ENCODE measurements at places on chromosomes 3 and 15.

DNA sequence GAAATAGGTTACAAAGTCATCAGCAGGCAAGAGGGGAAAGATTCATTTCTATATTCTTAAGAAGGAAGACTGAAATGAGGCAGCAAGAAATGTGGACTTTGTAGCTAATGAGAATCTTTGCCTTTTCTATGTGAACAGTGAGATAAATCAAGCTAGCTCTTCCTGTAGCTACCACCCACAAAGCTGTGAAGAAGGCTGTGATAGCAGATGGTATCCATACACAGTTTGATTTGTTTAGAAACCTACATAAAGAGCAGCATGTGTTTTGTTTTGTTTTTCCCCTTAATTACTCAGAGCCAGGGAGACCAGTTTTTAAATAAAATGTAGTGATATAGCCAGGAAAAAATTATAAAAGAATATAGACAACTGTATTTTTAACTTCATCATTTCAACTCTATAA, 45.5 kb downstream of the TEX9 start:
- no peak for DNase-seq

DNA sequence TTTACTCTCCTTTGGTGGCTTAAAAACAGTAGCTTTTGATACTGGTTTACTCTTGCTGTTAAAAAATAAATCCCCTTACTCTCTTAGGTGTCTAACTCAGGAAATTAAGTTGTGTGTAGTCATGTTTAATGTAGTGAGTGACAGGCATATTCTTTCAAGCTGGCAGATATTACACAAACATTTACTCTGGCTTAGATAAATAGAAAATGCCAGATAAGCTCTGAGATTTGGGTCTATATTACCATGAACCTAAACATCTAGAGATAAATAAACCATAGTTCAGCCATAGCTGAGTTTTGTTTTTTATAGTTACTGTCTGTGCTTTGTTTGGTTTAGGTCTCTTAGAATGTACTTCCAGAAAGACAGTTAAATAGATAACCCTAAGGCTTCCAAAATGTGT, 2.4 kb downstream of the SEMA6D start:
- DNase-seq = no peak

DNA sequence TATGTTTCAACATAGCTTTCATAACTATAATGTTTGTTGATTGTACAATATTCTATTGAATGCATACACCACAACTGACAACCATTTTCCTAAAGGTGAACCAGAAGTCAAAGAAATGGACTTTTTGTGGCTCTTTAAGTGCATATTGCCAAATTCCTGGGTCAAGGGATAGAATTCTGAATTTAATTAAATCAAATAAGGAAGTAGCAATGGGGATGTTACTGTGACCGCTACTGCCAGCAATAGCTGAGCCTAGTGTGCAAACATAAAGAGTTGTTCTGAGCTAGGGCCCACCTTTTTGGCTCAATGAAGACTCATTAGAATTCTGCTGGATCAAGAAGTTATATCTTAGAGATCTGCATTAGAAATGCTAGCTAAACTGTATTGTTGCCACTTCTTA, 17.3 kb upstream of the KBTBD8 start:
- no peak for DNase-seq

GRCh38 chr3:50293079-50293801, 1.0 kb upstream of the IFRD2 start:
- DNase-seq = no peak

GRCh38 chr3:147661916-147662315, 252.8 kb downstream of the ZIC1 start:
- no peak for DNase-seq

- DNase-seq = no peak
Observed at GRCh38 chr3:158652463-158652862, 8.1 kb downstream of the GFM1 start.

DNA sequence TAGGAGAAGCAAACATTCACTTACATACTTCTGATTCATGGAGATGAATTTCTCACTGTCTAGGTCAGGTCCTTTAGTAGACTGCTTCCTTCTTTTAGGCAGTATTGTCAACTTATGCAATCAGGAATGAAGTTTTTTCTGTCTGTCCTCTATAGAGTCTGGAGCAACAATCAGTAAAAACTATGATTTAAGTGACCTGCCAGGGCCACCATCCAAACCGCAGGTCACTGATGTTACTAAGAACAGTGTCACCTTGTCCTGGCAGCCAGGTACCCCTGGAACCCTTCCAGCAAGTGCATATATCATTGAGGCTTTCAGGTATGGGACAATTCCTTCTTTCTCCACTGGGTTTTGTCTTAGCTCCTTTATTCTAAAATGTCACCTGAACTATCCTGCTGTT, 523.1 kb downstream of the ROBO2 start:
- DNase-seq = no peak

GRCh38 chr3:117485841-117486240, 776.3 kb downstream of the TUSC7 start:
- no peak for DNase-seq

DNA sequence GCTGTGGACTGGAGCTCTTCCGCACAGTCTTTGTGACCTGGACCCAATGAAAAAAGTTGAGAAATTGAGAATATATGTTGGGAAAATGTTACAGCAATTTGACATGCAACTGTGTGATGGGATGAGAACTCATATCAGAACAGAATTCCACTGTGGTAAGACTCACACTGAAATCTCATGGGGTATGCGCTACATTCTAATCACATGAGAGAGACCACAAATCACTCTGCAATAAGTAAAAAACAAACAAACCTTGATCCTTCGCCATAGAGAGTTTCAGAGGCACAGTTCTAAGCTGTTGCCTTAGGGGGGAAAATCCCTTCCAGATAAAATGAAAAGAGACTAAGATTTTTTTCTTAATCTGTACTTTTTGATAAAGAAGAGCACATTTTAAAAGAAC, 37.3 kb downstream of the LMCD1 start:
- no peak for DNase-seq

GRCh38 chr15:72092006-72092405, 25.9 kb downstream of the MYO9A start:
- no peak for DNase-seq

DNA sequence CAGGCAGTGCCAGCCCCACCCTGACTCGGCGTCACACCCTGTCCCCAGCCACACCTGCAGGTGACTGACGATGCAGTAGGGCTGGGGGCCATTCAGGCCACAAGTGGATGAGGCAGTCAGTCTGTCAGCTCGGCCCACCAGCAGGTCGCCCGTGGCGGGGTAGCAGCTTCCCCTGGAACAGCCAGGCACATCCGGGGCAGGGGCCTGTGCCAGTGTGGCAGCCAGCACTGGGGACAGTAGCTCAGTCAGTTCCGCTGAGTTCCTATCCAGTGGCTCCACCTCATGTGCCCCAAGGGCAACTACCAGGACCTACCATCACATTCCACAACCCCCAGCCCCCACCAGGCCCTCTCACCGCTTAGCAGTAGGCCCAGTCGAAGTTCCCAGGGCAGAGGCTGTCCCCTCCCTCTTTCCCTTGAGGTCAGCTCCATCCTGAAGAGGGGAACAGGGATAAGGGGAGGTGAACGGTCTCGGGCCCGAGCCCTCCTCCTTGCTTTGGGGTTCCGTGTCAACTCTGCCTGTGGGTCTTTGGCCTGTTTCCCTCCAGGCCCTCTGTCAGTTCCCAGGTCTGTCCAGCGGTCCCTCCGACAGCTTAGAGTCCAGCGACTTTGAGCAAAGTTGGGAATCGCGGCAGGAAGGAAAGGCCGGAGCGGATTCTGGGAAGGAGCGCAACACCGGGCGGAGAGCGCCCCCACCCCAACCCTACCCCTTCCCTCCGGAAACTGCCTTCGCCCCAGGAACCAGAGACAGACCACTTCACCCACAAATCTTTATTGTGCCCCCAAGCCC, at the start of gene LAMB2:
LAMB2 (minus strand) TSS at position 614 of the 789 bp plus-strand sequence; CDS start at position 431, 183 bp downstream.
- peak; percentile 21 for DNase-seq

- no peak for DNase-seq
Observed at GRCh38 chr3:15305359-15305844, 27.0 kb downstream of the SH3BP5 start.

DNA sequence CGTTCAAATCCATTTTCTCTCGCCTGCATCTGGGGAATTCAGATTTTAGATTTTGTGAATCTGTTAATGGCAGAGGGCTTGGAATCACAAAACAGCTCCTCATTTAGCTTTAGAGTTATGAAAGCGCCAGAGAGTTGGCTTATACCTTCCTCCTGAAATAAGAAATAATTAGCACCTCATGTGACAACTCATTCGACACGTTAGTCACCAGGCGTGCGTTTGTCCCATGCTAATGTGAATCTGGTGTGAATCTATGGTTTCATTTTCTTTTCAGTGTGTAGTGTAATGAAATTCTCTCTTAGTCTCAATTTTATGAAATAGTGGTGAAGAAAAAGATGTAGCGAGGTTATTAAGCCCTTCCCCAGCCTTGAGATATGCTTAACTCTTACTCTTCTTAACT, 89.4 kb downstream of the EDEM1 start:
- no peak for DNase-seq

- no peak for DNase-seq
Observed at GRCh38 chr3:74633021-74633420, 18.6 kb upstream of the CNTN3 start.

DNA sequence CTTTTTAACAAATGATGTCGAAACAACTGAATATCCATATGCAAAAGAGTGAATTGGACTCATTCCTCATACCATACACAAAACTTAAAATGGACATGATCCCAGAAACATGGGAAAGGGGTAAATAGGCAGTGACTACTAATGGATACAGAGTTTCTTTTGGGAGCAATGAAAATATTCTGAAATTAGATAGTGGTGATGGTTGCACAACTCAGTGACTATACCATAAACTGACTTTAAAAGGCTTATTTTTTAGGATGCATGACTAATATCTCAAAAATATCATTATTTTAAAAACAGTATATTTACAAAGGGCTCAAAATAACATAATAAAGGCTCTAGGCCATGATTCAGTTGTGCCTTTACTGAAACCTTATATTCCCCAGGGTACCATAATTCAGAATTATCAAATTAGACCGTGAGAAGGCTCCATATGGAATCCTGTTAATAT, 16.3 kb upstream of the ATP13A3 start:
- DNase-seq = no peak

- DNase-seq = no peak
Observed at GRCh38 chr3:183664913-183665381, 29.5 kb downstream of the KLHL24 start.

DNA sequence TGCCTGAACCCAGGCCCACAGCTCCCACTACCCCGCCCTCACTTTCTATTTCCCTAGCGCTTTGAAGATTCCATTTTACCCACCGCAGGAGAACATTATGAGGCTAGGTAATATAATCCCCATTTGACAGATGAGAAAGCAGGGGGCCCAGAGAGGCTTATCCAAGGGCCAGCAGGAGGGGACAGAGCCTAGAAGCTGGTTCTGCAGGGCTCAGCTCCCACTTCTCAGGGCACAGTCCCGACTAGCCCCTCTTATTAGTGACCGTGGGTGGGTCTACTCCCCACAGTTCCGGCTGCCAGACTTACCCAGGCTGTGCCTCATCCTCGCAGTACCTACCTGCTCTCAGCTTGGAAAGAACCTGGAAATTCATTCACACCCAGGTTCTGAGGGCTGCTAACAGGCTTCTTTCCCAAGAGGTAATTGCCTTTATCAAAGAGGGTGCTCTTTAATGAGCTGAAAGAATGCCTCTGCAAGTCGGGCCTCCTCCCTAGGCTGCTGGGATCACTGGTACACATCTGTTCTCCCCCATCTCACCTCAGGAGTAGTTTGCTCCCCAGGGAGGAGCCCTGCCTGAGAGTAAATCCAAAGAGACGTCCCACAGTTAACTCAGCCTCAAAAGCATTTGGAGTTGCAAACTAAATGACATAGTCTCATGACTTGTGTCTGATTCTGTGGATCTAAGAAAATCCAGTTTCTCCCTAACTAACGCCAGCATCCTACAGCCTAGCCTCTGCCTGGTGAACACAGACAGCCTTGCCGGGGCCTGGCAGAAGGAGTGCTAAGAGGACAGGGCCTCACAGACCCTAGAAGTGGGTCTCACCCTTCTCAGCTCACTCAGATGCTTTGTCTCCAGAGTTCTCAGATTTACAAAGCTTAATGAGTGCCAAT, 125.0 kb downstream of the CHSY1 start:
- no peak for DNase-seq

DNA sequence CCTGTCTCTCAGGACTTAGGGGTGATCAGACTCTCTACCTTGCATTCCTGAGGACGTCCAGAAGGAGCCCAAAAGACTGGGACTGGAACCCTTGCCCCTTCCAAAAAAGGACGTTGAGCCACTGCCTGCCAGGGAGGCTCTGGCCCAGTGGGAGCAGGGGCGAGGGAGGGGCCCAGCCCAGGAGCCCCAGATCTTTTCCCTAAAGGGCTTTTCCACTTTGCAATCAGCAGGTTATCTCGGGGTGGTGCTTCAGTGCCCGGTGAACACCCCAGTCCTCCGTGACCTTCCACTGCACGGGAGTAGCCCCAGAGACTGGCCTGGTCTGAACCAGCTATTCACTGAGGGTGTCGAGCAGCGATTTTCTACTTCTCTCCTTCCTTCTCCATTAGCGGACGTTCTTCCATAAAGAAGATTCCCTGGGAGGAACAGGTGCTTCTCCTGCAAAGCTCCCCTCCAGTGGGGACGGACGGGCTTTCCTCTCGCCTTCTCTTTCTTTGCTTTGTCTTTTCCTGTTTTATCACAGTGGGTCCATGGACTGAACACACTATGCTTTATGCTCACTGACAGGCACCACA, 113.7 kb downstream of the CHSY1 start:
- DNase-seq = no peak

GRCh38 chr3:49279376-49279775, 2.3 kb upstream of the C3orf62 start:
- no peak for DNase-seq
